CD4-positive, alpha-beta T cell treated with Interleukin-21 for 1 hour (primary cell): ENCODE measurements at places on chromosomes 12 and 14.

- no peak for DNase-seq
These were observed 82.4 kb downstream of the ZFC3H1 start for GRCh38 chr12:71581206-71581605.

DNA sequence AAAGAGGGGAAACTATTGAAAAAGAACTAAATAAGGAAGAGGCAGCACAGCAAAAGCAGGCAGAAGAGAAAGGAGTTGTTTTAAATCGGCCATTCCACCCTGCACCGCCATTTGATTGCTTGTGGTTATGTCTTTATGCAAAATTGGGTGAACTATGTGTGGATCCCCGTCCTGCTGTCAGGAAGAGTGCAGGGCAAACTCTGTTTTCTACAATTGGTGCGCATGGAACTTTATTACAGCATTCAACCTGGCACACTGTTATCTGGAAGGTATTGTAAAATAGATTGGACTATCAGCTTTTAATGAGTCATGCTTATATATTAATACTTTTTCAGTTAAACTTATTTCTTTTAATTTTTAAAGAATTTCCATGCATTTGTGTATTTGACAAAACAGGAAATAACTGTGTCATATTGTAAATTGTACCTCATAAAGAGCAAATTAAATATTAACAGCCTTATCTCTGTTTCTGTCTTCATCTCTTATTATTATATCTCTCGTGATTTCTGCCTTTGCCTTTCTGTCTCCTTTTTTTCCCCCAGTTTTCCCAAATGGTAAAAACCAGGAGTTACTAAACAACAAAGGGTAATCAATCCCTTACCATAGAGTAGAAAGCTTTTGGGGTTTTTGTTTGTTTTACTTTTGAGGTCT is 86.4 kb downstream of the MON2 start:
- no peak for DNase-seq

GRCh38 chr12:68915055-68915454 is 17.9 kb downstream of the CPM start:
- DNase-seq: no peak

- no peak for DNase-seq
These were observed 8.3 kb downstream of the IKZF4 start for GRCh38 chr12:56029166-56029519.

GRCh38 chr14:65102441-65103149 is at the start of gene MAX:
Gene MAX (minus strand): TSS chr14:65102517. CDS start chr14:65102339, 178 bp downstream.
- peak; percentile 99 for DNase-seq

- DNase-seq: no peak
These were observed 868 bp downstream of the COX8C start for GRCh38 chr14:93347850-93348249.

DNA sequence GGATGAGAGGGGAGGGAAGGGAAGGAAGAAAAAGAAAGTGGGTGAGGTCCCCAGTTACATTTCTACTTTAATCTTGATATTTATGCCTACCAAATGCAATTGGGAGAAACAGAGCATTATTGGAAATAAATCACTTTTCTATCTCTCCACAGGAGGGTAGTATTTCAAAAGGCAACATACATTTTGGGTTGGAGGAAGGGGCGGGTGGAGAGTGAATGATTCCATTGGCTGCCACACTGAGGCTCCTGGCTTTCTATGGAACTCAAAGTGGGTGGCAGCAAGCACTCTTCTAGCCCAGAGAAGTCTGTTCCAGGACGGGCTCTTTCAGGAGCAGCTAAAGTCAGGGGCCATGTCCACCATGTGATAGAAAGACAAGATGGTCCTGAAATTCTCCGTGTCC is 441.3 kb downstream of the DAD1 start:
- peak; percentile 13 for DNase-seq

DNA sequence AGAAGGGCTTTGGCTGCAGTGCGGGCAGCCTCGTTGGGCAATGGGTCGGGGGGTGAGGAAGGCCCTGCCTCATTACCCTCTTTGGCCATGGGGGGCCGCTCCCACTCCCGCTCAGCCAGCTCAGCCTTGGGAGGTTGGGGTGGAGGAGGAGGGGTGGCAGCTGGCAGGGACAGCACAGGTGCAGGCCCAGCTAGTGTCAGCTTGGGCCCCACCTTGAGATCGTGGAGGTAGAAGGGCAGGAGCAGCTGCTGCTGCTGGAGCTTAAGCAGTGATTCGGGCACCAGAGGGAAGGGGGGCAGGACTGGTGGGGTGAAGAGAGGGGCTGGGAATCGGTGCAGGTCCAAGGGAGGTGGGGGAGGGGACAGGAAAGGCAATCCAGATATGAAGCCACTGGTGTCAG is 26.0 kb downstream of the ZFHX2 start:
- no peak for DNase-seq
